ENCODE measurements at places on chromosomes 5 and 9. TPM values are rescaled to one million over a fixed set of nuclear protein-coding genes. Genes with fewer than 3 reads are reported as not detected.

NXNL2 gene
- total RNA-seq: 3.4 TPM

OR1J2 gene
- total RNA-seq: not detected

SLU7 gene
- total RNA-seq: 29.9 TPM

GAS1 gene
- total RNA-seq: 86.9 TPM

SPATA24 gene
- 5.5 TPM for total RNA-seq

MSANTD3 gene
- total RNA-seq: 15.2 TPM

ENTREP1 gene
- 6.5 TPM for total RNA-seq

ECM2 gene
- 28.6 TPM for total RNA-seq

CDC20B gene
- 0.29 TPM for total RNA-seq

ZNG1A gene
- total RNA-seq: 48.1 TPM

BARX1 gene
- 0.23 TPM for total RNA-seq

SLC36A3 gene
- not detected for total RNA-seq

CYSRT1 gene
- 0.76 TPM for total RNA-seq

CKMT2 gene
- total RNA-seq: 62.2 TPM

RASGEF1C gene
- 0.93 TPM for total RNA-seq

SLC34A1 gene
- total RNA-seq: 166 TPM

ANKRD18A gene
- total RNA-seq: 2.9 TPM

NPR3 gene
- total RNA-seq: 27.6 TPM

FAM151B gene
- 5.0 TPM for total RNA-seq

NSG2 gene
- 0.76 TPM for total RNA-seq

UGT3A2 gene
- total RNA-seq: 4.4 TPM

SLC27A6 gene
- total RNA-seq: 0.93 TPM

EIF4EBP3 gene
- total RNA-seq: 6.0 TPM

SOHLH1 gene
- not detected for total RNA-seq

LURAP1L gene
- 32.5 TPM for total RNA-seq

BSPRY gene
- total RNA-seq: 8.8 TPM

GTF2H2 gene
- 38.4 TPM for total RNA-seq

LTC4S gene
- 1.5 TPM for total RNA-seq

SPINK13 gene
- not detected for total RNA-seq

NUP188 gene
- total RNA-seq: 48.5 TPM

All from metanephros (tissue), 2 donors.